ENCODE measurements at places on chromosomes 16 and 17.
A peak's percentile ranks its signal among the peaks of the same experiment; 100 is the strongest.

DNA sequence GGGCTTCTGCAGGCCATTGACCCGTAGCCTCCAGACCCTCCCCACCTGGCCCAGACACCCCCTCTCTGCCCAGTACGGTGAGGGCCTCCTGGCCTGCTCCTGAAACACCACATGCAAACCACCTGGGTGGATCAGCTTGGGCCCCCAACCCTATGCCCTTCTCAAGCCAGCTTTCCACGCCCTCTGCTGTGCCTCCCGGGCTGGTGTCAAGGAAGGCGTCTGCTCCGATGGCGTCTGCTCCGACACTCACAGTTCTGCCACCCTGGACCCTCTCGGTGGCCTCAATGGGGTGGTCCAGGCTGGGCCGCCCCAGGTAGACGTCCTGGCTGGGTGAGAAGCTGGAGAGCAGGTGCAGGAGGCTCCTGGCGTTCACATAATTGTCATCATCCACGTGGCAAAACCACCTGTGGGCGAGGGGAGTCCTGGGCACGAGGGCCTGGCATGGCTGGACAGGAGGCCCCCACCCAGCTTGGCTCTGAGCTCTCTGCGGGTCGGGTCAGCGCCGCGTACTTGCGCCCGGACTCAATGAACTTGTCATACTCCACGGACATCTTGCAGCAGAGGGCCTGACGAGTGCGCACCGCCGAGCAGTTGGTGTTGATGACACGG is 1.4 kb downstream of the RFNG start:
- no peak for DNase-seq

DNA sequence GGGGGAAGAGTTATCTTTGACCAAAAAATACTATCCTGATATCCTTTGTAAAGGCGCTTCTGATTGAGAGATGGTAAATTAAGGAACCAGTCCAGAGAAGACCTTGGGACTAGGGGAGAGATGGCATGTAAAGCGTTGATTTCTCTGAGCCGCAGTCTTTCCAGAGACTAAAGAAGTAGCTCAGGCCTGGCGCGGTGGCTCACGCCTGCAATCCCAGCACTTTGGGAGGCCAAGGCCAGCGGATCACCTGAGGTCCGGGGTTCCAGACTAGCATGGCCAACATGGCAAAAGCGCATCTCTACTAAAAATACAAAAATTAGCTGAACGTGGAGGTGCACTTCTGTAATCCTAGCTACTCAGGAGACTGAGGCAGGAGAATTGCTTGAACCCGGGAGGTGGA is 625 bp upstream of the CENPT start:
- DNase-seq: no peak

GRCh38 chr17:80632046-80632581 is 87.5 kb downstream of the RPTOR start:
- no peak for DNase-seq

DNA sequence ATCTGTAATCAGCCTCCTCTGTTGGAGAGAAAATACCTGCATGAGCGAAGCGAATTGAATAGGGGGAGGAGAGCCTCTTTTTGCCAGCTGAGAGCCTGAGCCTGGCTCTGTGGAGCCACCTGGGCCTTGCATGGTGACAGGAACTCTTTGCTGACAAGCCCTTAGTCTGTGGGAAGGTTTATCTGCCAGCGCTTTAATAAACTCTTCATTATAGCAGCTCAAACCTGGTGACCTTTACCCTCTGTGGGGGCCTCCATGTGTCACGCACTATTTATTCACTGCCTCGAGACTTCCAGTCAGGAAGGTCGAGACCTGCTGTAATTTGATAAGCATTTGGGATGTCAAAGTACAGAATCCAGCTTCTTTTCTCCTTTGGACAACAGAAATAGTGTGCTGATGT is 282.6 kb downstream of the CBLN1 start:
- no peak for DNase-seq

GRCh38 chr16:21300309-21301167 is 22.4 kb upstream of the CRYM start:
- DNase-seq: peak; percentile 77

DNA sequence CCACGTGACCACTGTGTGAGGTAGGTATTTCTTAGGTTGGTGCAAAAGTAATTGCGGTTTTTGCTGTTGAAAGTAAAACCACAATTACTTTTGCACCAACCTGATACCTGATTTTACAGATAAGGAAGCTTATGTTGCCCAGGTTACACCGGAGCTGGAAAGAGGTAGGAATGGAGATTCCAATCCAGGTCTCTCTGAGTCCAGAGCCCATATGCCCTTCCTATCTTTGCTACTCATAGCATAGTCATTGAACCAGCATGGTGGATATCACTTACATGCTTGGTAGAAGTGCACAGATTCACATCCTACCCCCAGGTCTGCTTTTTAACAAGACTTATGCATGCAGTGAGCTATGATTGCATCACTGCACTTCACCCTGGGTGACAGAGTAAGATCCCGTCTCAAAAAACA is 61.8 kb downstream of the ARSG start:
- no peak for DNase-seq

DNA sequence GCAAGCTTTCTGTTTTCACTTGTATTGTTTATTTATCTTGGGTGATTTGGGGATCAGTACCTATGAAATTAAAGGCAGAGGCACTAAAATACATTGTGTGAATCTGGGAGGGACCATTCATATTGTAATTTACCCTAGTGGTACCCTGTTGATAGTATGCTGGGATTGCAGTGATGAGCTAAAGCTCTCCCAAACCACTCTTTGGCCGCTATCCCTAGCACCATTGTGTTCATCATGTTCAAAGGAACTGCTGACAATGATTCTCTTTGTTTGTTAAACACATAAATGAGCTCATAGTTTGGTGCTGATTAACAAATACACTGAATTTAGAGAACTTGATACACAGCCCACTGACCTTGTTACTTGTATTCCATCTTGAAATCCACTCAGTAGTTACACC is 1469.8 kb downstream of the CDH11 start:
- no peak for DNase-seq
